ENCODE measurements at places on chromosomes 11 and 22. TPM values are rescaled to one million over a fixed set of nuclear protein-coding genes. Genes with fewer than 3 reads are reported as not detected.

GRCh38 chr11:10858439-10859325, 829 bp upstream of the ZBED5 start:
- DNase-seq = peak; percentile 62

DNA sequence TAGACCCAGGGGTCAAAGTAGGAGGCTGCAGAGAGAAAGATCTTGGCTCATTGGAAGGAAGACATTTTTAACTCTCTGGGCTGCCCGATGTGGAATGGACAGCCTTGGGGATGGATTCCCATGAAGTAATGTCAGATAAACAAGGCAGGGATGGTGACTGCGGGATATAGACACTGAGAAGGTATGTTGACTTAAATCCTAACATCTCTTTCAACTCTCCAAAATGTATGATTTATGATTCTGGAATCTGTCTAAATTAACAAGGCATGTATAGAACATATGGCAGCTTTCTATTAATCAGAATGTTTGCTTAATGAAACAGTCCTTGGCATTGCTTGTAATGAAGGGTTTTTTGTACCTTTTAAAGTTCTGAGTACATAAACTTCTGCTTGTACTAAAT, 56.1 kb upstream of the VSTM5 start:
- DNase-seq = no peak

- no peak for DNase-seq
These were observed 204.7 kb upstream of the BLID start for GRCh38 chr11:122320671-122321070.

DNA sequence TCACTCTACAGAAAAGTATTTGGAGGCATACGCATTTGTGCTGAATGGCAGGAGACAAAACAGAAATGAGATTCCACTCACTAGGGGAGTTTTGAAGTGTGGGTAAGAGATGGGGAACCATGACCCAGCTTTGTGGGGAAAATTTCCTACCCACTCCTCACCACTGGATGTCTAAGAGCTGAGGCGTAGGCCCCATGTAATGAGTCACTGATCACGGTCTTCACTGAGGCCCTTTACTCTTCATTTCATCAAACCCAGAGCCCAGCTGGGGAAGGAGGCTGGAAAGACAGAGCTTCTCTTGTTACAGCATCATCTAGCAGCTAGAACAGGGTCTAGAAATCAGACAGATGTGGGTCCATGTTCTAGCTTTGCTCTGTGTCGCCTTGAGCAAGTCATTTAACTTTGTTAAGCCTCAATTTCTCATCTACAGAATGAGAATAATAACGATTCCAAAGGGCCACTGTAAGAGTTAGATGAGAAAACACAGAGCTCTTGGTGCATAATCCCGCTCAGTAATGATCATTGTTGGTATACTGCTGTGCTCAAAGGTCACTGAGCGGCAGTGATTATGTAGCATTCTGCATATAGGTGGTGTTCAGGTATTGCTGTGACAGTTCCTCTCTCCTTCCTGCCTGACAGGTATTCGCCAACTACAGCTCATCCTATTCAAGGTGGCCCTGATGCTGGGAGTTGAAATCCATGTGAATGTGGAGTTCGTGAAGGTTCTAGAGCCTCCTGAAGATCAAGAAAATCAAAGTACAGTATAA, 97.2 kb downstream of the MICAL2 start:
- no peak for DNase-seq

GRCh38 chr11:76783294-76783895, at the start of gene TSKU:
TSS of gene TSKU (plus strand) at chr11:76783356. CDS start at chr11:76795617, 12,261 bp downstream.
- DNase-seq = no peak

DNA sequence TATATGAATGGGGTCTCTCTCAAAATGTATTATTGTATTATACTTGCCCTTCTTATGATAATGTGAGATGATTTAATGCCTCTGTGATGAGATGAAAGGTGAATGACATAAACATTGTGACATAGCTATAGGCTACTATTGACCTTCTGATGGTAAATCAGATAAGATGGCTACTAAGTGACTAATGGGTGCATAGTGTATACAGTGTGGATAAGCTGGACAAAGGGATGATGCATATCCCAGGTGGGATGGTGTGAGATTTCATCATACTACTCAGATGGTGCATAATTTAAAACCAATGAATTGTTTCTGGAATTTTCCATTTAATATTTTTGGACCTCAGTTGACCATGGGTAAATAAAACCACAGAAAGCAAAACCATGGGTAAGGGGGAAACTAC, 243.5 kb downstream of the SBF2 start:
- no peak for DNase-seq

DNA sequence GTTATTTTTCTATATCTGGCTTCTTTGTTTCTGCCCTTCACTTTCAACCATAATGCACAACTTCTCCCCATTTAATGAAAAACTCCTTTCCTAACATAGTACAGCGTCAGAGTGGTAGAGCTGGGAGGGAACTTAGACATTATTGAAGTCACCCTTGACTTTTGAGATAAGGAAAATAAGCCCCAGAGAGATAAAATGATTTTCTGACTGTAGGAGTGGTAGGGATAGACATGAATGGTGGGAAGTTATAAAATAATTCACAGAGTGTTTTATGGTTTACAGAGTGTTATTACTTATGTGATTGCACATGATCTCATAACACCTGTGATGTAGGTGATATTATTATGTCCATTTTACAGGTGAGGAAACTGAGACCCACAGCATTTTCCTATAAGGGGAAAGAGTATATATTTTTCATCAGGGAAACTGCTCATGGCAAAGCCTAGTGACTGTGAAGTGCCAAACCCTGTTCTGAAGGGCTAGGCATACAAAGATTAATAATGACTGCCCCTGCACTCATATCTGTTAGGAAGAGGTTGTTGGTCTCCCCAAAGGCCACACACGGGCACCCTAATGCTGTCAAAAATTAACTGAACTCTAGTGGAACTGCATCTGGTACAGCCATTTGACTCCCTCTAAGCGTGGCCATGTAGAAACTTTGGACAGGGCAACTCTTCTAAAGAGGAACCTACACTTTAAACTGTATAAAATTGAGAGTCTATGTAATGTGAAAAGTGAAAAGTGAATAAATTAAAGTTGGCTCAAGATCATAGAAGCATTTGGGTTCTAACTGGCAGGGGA, 61.1 kb upstream of the PICALM start:
- DNase-seq = no peak

DNA sequence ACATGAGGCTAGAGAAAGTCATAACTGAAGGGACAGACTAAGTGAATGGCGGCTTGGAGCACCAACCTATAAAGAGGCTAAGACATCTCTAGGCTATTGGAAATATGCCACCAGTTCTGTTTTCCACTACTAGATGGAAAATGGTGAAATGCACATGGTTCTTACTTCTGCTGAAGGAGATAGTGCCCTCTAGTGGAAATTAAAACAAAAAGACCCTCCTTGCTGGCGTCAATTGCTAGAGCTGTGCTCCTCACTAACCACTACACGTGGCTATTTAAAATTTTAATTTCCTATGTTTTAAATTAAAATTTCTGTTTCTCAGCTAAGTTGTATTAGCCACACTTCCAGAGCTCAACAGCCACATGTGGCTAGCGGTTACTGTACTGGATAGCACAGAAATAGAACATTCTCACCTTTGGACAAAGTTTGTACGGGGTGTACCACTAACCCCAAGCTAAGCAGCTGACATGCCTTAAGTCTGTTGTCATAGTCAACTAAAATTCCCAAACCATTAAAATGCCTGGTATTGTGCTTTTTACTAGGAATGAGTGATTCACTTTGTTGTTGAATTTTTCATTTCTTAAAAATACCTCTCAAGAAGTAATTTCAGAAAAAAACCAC, 34.1 kb upstream of the CALCA start:
- no peak for DNase-seq

DNA sequence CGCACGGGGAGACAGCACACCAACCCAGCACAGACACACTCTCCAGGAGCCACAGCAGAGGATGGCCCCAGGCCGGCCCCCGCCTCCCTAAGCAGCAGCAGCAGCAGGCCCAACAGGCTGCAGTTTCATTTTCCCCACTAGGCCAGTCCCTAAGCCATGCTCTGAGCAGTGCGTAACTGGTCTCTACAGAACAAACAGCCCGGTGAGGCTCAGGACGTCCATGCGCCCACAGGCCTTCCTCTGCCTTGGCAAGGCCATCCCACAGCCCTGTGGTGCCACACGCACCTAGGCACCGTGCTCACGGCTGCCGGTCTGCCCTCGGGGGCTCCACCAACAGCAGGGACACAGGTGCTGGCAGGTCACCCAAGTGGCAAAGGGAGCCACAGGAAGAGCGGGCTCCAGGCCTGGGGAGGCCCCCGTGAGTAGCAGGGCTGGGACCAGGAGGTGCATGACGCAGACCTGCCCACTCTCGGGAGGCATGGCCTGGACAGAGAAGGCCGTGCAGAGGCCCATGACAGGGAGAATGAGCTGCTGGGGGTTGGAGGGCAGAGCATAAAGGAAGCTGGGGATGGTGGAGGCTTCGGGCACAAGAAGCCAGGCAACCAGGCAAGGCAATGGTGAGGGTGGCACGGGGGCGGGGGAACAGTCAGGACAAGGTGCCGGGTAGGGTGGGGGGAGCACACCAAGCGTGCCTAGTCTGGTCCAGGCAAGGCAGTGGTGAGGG, 1.4 kb upstream of the MOB2 start:
- no peak for DNase-seq

- DNase-seq = no peak
These were observed 258.5 kb downstream of the FAM76B start for GRCh38 chr11:95531116-95531515.

GRCh38 chr11:68990995-68991780, 10.4 kb upstream of the MRGPRD start:
- DNase-seq = no peak

DNA sequence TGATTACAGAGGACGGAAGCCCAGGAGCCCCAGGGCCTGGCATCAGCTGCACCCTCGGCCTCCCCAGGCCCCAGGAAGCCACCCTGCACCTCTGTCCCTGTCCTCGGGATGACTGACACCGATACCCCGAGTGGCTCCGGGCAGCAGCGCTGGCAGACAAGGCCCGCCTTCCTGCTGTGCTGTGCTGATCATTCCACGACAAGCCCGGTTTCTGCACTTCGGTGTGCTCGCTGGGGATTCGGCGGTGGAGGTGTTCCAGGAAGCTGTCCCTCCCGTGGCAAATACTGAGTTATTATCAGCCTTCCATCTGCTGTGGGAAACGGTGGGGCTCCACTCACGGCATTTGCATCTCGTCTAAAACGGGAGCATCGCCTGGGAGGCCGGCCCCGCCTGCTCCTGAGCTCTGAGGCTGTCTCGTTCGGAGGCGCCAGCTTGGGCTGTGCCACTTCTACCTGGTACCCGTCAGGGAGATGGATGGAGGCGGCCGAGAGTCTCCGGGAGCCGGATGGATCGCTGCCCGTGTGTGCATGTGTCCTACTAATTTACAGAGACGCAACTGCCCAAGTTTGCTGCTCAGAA, 506.1 kb downstream of the BRD1 start:
- peak; percentile 15 for DNase-seq

- peak; percentile 27 for DNase-seq
These were observed 196.4 kb downstream of the DBX1 start for GRCh38 chr11:19963697-19964387.

FAM180B gene
- not detected for total RNA-seq

SBF2 gene
- 5.1 TPM for total RNA-seq

NXPE2 gene
- total RNA-seq = not detected

FREY1 gene
- total RNA-seq = 2.1 TPM

SLC22A6 gene
- not detected for total RNA-seq

SLC35F2 gene
- total RNA-seq = 11.0 TPM

GPHA2 gene
- not detected for total RNA-seq

Measured in activated CD8-positive, alpha-beta T cell treated with anti-CD3 and anti-CD28 coated beads, Interleukin-2, amount 10 ng/mL, durations not matched to agents 7 days and 5 days (primary cell).